ENCODE measurements at places on chromosomes 6 and 20.
A peak's percentile ranks its signal among the peaks of the same experiment; 100 is the strongest.

DNA sequence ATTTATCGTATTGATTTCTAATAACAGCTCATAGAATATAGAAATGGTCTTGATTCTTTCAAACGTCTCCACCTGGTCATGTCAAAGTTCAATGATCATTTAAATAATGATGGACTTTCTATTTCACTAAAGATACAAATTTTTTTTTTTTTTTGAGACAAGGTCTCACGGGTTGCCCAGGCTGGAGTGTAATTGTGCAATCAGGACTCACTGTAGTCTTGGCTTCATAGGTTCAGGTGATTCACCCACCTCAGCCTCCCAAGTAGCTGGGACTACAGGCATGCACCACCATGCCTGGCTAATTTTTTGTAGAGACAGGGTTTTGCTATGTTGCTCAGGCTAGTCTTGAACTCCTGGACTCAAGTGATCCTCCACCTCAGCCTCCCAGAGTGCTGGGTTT, 25.2 kb downstream of the KLHL31 start:
- DNase-seq, result no peak

DNA sequence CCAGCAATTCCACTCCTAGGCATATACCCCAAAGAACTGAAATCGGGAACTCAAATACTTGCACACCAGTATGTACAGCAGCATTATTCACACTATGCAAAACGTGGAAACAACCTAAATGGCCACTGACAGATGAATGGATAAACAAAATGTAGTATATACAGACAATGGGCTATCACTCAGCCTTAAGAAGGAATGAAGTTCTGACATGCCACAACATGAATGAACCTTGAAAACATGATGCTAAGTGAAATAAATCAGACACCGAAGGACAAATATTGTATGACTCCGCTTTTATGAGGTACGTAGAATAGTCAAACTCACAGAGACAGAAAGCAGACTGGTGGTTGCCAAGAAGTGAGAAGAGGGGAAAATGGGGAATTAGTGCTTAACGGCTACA, 59.1 kb upstream of the CCN6 start:
- no peak for DNase-seq

- no peak for DNase-seq
These were observed 13.5 kb downstream of the THBS2 start for GRCh38 chr6:169240125-169240524.

DNA sequence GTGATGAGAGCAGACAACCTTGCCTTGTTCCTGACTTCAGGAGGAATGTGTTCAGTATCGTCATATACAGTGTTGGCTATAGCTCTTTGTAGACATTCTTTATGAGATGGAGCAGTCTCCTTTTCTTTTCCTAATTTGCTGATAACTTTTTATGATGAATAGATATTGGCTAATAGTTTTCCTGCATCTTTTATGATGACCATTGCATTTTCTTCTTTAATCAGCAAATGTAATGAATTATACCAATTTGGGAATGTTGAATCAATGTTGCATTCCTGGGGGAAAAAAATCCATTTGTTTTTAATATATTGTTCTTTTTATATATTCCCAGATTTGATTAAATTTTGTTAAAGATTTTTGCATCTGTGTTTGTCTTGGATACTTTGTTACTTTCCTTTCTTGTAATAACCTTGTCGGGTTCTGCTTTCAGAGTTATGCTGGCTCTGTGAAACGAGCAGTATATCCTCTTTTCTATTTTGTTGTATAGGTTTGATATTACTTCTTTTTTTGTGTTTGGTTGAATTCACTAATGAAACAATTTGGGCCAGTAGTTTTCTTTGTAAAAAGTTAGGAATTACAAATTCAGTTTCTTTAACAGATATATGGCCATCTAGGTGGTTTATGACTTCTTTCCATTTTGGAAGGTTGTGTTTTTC, 23.9 kb downstream of the KDM1B start:
- no peak for DNase-seq

DNA sequence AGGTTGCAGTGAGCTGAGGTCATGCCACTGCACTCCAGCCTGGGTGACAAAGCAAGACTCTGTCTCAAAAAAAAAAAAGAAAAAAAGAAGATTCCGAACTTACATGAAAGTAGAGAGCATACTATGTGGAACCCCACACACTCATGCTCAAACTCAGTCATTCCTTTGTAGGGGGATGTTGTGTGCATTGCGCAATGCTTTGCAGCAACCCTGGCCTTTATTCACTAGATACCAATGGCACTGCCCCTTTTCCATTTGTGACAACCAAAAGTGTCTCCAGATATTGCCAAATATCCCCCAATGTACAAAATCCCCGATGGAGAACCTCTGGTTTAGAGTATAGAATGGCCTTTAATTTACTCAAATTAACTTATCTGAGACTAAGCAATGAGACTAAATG, 158.6 kb downstream of the GJA1 start:
- no peak for DNase-seq

DNA sequence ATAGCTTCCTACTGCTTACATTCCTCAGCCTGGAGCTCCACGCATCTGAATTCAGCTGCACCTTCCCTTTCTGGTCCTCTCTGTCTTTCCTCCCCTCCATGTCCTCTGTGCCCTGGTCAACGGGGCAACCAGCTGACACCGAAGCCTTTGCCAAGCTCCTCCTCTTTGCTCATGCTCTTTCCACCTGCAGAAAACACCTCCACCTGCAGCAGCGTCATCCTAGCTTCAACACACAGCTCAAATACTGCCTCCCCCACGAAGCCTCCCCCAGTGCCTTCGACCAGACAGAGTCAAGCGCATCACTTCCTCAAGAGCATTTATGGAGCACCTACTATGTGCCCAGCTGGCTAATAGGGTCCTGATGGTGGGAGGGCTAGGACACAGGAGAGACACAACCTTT, 9.2 kb downstream of the CDH22 start:
- no peak for DNase-seq

- no peak for DNase-seq
These were observed 94.2 kb downstream of the CDS2 start for GRCh38 chr20:5221061-5221430.

- no peak for DNase-seq
These were observed 40.9 kb upstream of the PKIB start for GRCh38 chr6:122569230-122569771.

DNA sequence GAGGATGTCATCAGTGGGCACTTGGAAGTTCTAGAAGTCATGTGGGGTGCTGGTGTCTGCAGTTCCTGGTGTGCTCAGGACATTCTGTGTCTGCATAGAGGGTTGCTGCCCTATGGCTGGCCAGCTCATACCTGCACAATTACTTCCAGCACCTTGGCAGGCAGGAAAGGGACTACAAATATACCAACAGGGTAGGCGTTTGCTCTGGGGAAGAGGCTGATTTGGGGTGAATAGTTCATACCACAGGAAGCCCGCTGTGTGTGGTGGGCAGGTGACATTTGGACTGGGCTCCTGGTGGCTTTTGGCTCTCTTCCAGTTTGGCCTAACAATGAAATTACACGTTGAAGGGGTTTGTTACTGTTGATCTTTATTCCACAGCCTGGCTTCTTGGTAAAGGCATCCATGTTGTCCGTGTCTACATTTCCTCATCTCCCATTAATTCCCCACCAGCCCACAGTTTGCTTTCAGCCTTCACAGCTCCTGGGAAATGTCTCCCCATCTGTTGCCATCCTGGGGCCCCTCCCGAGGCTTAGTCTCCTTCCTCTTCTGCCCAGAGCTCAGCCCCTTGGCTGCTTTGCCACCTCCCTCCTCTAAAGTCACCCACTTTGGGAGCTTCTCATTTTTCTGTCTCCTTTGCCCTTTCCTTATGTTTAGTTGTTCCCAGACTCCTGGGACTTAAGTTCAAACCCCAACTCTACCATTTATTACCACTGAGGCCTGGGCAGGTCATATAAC, 88.1 kb downstream of the RSPH3 start:
- no peak for DNase-seq

DNA sequence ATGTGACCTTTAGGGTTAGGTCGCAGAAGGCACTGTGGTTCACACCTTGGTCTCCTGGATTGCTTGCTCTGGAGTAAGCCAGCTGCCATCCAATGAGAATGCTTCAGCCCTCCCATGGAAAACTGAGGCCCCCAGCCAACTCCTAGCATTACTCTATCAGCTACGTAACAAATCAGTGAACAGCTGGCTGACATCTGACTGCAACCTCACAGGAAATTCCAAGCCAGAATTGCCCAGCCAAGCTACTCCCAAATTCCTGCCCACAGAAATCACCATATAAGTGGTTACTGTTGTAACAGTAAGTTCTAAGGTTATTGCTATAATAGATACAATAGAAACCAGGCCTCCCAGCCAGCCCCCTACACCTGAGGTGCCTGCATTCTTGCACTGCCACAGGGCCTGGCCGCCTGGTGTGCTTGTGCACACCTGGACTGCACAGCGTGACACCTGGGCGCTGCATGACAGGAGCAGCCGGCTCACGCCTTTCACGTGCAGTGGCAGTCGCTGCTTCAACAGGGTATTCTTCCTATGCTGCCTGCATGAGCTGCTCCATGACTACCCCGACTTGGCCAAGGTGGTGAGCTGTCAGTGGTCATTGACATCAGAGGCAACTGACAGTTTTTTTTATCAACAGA, 429.7 kb upstream of the RUNX2 start:
- DNase-seq, result peak; percentile 15

GRCh38 chr6:160082627-160083026, 39.0 kb upstream of the SLC22A1 start:
- DNase-seq, result no peak

DNA sequence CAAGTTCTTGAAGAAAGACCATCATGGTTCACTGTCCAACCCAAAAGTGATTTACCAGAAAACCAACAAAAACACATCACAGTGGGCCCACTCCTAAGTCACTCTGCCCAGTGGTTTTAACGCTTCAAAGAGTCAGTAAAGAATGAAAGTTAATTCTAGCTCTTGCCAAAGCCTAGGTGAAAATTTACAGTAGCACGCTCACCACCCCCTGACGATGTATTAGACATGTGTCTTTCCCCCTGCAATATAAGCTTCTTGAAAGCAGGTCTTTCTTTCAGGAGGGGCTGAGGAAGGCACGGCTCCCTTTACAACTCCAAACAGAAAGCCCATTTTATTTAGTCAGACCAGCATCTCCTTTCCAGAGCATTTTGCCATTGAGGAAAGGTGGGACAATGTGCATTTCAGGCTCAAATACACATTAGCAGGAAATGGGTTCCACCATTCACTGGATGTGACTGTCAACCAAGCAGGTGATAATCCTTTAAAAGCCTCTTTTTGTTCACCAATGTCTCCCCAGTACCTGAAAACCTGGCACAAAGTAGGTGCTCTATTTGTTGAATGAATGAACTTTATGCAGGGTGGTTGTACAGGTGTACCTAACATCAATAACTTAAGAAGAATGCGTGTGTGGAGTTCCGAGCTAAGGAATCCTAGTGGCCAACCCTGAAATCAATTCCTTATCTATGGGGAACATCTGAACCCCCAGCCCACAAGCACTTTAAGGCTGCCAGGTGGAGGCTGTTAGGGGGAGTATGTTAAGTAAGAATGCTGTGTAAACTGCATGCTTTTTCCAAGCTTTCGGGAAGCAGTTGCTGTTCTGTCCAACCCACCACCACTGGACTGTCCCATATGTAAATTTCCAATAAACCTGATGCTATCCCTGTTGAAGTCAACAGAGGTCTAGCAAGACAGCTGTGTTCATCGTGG, 11.4 kb downstream of the EZR start:
- DNase-seq, result peak; percentile 55

DNA sequence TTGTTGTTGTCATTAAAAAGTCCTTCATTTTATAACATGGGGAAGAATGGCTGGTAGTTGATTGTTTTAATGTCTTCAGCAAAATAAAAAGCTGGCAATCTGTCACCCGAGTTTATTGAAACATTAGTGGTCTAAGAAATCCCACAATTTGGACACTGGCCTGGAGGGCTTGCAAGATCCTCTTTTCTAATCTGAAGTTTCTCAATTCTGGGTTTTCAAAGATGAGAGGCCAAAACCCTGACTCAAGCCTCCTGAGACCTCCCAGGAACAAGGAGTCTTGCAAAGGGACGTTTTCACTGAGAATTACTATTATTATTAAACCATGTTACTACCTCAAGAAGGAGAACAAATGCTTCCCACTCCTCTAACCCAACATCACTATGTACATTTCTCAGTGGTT, 19.5 kb downstream of the MAP1LC3A start:
- no peak for DNase-seq

DNA sequence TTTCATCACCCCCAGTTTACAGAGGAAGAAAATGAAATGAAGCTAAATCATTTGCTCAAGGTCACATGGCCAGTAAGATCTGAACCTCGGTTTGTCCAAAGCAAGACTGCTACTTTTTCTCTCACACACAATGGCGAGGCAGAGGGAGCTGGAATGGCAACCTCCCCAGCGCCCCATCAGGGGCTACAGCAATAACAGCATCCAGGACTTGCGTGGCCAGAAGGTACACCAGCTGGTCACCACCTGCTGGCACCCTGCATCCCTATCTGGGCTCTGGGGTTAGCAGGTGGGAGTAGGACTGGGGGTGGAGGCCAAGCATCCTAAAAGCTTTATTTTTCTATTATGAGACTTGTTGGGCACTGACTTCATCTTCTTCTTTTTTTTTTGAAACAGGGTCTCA, 41.3 kb downstream of the TTI1 start:
- no peak for DNase-seq

DNA sequence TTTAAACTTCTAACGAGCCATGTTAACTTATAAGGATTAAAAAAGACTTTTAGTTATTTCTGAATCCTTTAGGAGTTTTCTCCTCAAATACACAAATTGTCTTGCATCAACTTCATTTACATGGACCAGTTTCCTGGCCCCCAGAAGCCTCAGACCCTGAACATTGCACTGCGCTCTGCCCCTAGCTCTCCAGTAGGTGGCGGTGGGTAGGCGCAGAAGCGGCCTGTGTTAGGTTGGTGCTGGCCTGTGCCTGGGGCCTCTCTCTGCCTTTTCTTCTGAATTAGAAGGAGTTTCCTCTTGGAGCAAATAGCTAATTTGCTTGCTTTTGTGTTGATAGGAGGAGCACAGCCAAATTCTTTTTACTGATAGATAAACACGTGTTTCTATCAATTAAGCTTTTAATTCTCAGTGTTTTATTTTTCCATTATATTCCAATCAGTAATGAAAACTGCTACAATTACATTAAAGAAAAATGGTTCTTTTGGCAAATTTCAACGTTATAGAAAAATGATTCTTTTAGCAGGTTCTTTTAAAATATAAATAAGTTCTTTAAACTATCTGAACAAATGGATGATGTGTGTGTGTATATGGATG, 44.4 kb downstream of the DTD1 start:
- peak; percentile 33 for DNase-seq

DNA sequence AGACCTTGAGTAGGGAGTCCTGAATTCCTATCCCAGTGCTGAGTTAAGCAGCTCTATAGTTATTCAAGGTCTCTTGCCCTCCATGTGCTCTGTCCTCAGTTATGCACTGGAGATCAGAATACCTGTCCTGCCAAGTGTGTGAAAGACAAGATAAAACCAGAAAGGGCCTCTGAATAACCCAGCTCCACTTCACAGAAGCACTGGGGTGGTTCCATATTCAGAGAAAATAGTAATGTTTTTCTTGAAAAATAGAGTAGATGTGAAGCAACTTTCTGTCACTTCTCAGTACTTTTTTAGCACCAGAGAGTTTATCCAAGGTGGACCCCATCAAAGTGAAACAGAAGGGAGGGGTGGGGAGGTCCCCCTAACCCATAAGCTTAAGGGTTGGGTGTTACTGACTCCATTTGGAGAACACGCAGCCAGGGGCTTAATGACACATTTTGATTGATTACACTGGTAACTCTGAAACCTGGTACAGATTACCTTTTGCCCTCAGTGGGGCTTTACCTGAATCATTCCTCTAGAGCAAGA, 509.8 kb upstream of the JARID2 start:
- no peak for DNase-seq
